ENCODE measurements at places on chromosomes 7 and 10.

GRCh38 chr10:84241185-84241790 lies at the start of gene LRIT1:
Gene LRIT1, minus strand, starts transcription at chr10:84241546. Its CDS starts 107 bp downstream, at chr10:84241439.
- DNase-seq = no peak

DNA sequence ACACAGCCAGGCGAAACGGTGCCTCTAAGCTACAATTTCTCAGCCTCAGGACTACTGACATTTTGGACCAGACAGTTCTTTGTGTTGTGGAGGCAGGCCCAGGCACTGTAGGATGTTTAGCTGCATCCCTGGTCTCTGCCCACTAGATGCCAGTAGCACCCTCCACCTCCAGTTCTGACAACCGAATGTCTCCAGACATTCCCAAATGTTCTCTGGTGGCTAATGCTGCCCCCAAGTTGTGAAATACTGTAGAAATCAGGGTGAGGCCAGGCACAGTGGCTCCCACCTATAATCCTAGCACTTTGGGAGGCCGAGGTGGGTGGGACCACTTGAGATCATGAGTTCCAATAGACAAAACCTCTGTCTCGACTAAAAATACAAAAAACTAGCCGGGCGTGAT lies 18.2 kb downstream of the HNRNPF start:
- no peak for DNase-seq

GRCh38 chr10:63515002-63515763 lies 6.0 kb upstream of the REEP3 start:
- no peak for DNase-seq

DNA sequence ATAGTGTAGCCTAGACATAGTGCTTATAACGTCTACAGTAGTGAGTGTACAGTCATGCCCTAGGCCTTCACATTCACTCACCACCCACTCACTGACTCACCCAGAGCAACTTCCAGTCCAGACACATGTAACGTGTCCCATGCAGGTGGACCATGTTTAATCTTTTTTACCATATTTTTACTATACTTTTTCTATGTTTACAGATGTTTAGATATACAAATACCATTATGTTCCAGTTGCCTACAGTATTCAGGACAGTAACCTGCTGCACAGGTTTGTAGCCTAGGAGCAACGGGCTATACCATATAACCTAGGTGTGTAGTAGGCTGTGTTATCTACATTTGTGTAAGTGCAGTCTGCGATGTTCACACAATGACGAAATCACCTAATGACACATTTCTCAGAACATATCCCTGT lies 11.0 kb downstream of the MPP7 start:
- no peak for DNase-seq

- no peak for DNase-seq
Observed at GRCh38 chr10:97549587-97550322, 22.8 kb upstream of the ANKRD2 start.

DNA sequence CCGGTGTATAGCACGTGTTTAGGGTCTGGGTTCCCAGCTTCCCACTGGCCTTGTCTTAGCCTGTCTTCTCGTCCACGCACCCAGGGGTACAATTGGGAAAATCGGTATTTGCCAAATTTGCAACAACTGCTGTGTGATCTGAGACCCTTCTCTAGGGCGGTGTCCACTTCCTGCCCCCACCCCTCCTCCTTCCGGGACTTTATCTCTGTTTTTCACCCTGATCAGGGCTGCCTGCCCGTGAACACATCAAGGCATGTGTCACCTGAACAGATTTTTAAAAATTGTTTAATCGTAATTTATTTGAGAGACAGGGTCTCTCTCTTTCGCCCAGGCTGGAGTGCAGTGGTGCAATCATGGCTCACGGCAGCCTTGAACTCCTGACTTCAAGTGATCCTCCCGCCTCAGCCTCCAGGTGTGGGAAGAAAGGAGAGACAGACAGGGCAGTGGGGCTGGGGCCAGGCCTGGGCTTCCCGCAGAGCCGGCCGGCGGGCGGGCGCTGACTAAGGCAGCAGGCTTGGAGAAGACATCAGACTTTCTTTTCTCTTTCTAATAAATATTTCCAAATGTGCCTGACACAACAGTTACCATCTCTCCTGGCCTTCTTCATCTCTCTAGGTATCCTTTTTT lies 27.5 kb downstream of the ELFN1 start:
- no peak for DNase-seq

DNA sequence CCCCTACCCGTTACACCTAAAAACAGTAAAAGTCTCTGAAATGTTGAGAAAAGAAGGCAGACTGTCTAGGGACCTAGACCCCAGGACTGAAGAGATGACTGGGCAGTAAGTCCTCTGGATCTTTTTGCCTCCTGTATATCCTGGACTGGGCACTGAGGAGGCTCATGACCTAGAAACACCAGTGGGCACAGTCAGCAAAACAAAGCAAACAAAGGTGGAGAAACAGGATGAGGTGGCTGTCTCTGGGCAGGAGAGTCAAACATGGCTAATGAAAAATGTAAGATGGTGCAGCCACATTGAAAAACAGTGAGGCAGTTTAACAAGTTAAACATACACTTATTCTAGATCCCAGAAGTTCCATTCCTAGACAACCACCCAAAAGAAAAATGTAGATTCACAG lies 45.9 kb downstream of the AKR1C4 start:
- DNase-seq = no peak

GRCh38 chr10:58361353-58361752 lies 23.9 kb upstream of the TFAM start:
- DNase-seq = no peak

DNA sequence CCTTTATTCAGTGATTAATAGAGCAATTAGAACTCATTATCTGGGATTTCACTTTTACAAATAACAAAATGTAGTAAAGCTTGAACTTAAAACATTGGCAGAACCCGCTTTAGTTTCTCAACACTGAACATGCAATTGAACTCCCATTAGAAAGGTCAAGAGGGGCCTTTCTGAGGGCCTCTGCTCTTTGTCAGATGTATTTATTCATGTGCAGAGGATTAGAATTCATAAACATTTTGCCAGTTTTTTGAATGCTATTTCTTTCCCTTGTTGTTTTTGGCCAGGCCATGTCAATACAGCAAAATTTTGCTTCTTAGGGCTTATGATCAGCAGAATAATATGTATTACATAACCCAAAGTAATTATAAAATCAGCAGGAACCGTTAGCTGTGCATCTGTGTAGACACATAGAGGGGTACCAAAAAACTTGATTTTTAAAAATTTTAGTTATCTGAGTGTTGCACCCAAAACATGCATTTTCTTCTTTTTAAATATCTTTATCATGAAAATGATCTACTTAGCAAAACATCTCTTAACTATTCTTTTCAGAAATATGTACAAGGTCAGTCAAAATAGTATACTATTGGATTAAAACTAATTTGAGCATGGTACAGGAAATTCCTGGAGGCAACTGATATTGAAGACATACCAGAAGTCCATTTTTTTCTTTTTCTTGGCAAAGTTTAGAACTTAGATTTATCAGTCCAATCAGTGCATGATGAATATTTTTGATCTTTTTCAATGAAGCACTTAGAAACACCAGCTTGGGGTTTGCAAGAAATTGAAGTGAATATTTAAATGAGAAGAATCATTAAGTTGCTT lies 177.5 kb downstream of the TWIST1 start:
- no peak for DNase-seq

DNA sequence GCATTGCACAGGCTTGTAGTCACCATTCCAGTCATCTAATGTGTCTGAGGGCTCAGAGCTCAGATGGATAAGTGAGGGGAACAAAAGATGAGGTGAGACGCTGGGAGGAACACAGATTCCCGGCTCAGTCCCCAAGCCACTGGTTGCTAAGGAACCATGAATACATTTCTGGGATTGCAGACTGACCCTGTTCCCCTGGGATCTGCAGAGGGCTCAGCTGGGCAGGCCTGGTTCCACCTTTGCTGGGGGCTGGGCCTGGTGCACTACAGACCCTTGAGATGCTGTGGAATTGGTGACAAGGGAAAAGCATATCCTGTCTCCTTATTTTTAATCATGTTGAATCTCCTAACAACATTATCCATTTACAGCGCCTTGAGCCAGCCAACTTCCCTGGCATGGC lies 19.2 kb downstream of the ELFN1 start:
- no peak for DNase-seq

GRCh38 chr10:78412605-78413004 lies 378.9 kb downstream of the RPS24 start:
- no peak for DNase-seq

GRCh38 chr10:132946-133898 lies 2.0 kb upstream of the ZMYND11 start:
- DNase-seq = no peak

- DNase-seq = no peak
Observed at GRCh38 chr7:107614425-107614824, 34.4 kb downstream of the BCAP29 start.

DNA sequence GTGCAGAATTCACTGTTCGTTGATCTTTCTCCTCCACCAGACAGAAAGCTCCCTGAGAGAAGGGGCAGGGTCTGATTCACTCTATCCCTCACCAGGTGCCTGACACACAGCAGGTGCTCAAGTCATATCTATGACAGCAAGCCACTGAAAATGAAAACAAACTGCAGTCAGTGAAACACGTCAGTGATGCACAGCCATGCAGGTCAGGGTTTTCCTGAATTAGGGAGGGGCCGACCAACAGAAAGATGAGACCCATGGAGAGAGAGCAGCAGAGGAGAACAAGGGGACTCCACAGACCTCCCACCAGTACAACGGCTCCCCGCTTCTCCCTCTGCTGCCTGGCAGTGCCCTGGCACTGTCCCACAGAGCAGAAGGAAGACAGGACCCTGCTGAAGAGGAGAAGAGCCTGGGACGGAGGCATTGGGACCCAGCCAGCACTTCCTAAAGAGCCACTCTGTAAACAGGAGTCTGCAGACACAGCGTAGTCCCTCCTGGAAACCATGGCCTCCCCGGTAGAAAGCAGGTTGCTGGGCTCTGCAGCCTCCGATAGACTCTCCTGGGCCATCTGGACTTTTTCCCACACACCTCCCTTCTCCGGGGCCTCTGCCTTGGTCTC lies 50.3 kb downstream of the FAM53B start:
- no peak for DNase-seq

DNA sequence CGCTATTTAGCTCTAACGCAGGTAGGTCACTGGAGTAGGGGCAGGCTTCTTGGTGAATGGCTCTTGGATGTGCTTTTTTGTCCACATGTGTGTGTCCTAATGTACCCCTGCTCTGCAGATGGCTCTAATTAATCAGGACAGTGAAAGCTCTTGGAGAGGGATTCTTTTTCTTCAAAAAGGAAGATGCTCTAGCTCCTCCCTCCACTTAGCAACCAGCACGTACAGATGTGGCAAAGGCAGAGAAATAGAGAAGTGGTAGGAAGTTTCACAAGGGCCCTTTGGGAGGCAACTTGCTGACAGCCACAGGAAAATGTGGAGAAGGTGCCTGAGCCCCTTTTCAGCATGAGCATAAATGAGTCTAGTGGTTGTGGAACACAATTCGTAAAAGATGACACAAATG lies 221.7 kb downstream of the PLXNA4 start:
- DNase-seq = no peak

DNA sequence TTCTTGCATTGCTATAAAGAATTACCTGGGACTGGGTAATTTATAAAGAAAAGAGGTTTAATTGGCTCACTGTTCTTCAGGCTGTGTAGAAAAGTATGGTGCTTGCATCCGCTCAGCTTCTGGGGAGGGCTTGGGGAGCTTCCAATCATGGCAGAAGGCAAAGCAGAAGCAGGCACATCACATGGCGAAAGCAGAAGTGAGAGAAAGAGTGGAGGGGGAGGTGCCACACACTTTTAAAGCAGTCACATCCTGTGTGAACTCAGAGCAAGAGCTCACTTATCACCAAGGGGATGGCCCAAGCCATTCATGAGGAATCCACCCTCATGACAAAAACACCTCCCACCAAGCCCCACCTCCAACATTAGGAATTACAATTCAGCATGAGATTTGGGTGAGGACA lies 303.5 kb downstream of the OTUD1 start:
- DNase-seq = no peak

DNA sequence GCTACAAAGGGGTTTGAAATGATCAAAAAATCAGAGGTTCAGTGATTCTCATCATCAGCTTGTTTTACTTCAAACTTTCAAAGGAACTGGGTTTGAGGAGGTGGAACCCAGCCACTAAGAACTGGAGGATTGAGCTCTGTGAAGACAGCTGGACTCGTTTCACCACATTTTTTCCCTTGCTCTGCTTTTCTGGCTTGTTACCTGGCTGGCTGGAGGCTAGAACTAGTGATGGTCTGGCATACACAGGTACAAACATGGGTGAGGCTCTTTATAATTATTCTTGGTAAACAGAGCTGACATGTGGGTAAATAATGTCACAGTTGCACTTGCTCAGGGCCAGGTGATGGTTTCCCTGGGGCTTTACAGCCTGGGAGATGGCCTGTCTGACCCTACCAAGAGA lies 352.5 kb downstream of the FGFR2 start:
- no peak for DNase-seq

- DNase-seq = no peak
Observed at GRCh38 chr10:86102451-86102850, 264.1 kb downstream of the GRID1 start.

- DNase-seq = no peak
Observed at GRCh38 chr7:137820677-137821420, 25.9 kb downstream of the DGKI start.

GRCh38 chr10:43075612-43076003 lies 1.3 kb upstream of the RET start:
- DNase-seq = no peak

- DNase-seq = no peak
Observed at GRCh38 chr7:79452032-79452494, 1.4 kb downstream of the MAGI2 start.

GRCh38 chr7:4188651-4189050 lies 493.4 kb upstream of the FOXK1 start:
- no peak for DNase-seq

- DNase-seq = no peak
Observed at GRCh38 chr10:11677480-11677879, 64.7 kb upstream of the ECHDC3 start.

GRCh38 chr7:152571068-152571467 lies 104.9 kb downstream of the XRCC2 start:
- no peak for DNase-seq

GRCh38 chr7:43041105-43041504 lies 71.3 kb upstream of the HECW1 start:
- DNase-seq = no peak

GRCh38 chr7:139523199-139523941 lies at the start of gene CLEC2L:
Gene CLEC2L, plus strand, starts transcription at chr7:139523685. Its CDS starts 243 bp downstream, at chr7:139523928.
- no peak for DNase-seq

GRCh38 chr10:85531706-85532105 lies 834.9 kb downstream of the GRID1 start:
- DNase-seq = no peak

GRCh38 chr7:96089511-96089910 lies 232.4 kb downstream of the SLC25A13 start:
- DNase-seq = no peak

DNA sequence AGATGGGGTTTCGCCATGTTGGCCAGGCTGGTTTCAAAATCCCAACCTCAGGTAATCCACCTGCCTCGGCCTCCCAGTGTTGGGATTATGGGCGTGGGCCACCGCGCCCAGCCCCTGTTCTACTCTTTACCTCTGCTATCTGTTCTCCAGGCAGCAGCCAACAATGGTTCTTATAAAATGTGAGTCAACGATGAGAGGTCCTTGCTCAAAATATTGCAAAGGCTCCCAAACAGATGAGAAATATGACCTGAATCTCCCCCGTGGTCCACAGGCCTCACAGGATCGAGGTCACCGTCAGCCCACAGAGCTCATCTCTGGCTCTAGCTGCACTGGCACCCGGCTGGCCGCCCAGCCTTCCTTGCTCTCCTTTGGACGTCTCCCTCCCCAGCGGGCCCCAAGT lies 62.0 kb upstream of the EGFR start:
- no peak for DNase-seq

Data from T-helper 1 cell (primary cell).